Effector memory CD4-positive, alpha-beta T cell (primary cell): ENCODE measurements at places on chromosomes 2 and 18.

- no peak overlapping the region for H3K27ac ChIP-seq
- H3K4me3 ChIP-seq, result no peak overlapping the region
- H3K4me1 ChIP-seq, result no peaks in the 10 kb centered on the region
- H3K27me3 ChIP-seq, result no peaks in the 10 kb centered on the region
Observed at GRCh38 chr2:45706033-45706432, 54.6 kb downstream of the PRKCE start.

- H3K4me1 ChIP-seq, result peaks cover 3% of the 10 kb centered on the region
- no peak overlapping the region for H3K27ac ChIP-seq
- no peak for DNase-seq
Observed at GRCh38 chr2:143503280-143503679, 374.1 kb downstream of the ARHGAP15 start.

- H3K27me3 ChIP-seq, result no peaks in the 10 kb centered on the region
- H3K4me3 ChIP-seq, result no peak overlapping the region
- no peak for DNase-seq
Observed at GRCh38 chr2:28354920-28355520, 37.6 kb upstream of the FOSL2 start.

- H3K4me1 ChIP-seq, result peaks cover 7% of the 10 kb centered on the region
- H3K27me3 ChIP-seq, result peaks cover 3% of the 10 kb centered on the region
- H3K36me3 ChIP-seq, result no peaks in the 10 kb centered on the region
- peak overlapping the region; percentile 42 for H3K4me3 ChIP-seq
Observed at GRCh38 chr18:48161191-48161910, 230.9 kb upstream of the SMAD2 start.

DNA sequence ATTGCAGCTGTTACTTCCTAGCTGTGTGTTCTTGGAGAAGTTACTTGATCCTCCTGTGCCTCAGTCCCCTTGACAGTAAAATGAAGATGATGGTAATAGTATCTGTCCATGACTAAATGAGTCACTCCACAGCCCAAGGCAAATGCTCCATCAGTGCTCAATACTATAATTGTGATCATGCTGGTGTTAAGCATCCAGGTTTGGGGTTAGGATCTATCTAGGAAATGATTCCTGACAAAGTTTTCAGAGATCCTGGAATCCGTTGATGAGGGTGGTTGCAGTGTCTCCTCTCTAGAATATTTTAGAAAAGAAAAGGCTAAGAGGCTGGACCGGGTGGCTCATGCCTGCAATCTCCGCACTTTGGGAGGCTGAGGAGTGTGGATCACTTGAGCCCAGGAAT, 2.7 kb upstream of the PRELID3A start:
- DNase-seq, result no peak
- peaks cover 8% of the 10 kb centered on the region for H3K27me3 ChIP-seq
- H3K27ac ChIP-seq, result no peak overlapping the region
- H3K4me3 ChIP-seq, result no peak overlapping the region
- H3K36me3 ChIP-seq, result no peaks in the 10 kb centered on the region

DNA sequence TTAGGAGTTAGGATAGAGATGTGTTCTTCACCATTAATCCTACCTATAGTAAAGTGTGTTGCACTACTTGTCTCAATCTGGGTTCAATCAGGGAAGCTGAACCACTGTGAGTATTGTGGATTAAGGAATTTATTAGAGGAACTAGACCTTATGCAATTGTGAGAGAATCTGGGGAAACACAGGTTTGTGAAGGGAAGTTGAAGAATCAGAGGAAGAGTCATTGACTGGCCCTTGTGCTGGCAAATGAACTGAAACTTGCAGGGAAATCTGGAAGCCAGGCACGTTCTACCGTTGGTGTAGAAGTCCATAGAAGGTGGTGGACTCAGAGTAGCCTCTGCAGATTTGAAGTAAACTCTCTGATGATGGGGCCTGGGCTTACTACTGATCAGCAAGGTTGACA, 44.7 kb upstream of the HK2 start:
- DNase-seq, result no peak
- H3K4me3 ChIP-seq, result no peak overlapping the region
- H3K36me3 ChIP-seq, result no peaks in the 10 kb centered on the region
- no peak overlapping the region for H3K27ac ChIP-seq
- no peaks in the 10 kb centered on the region for H3K27me3 ChIP-seq

DNA sequence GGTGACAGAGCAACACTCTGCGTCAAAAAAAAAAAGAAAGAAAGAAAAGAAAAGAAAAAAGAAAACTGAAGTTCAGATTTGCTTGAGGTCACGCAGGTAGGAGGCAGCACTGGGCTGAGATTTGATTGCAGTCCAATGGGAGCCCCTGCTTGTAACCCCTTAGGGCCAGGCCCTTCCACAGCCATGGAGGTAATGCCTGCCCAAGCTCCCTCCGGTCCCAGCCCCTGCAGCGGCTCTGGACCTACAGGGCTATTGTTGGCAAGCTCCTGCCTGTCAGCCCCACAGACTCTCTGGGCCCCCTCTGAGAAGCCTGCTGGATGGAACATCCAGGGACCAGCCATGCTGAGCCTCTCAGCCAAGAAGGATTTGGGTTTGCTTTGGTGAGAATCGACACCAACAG, 12.2 kb downstream of the ZFP36L2 start:
- no peak overlapping the region for H3K4me3 ChIP-seq
- H3K27ac ChIP-seq, result no peak overlapping the region
- peaks cover 21% of the 10 kb centered on the region for H3K4me1 ChIP-seq
- DNase-seq, result no peak
- H3K27me3 ChIP-seq, result no peaks in the 10 kb centered on the region

GRCh38 chr18:28588884-28589549, 412.1 kb upstream of the CDH2 start:
- no peaks in the 10 kb centered on the region for H3K36me3 ChIP-seq
- no peaks in the 10 kb centered on the region for H3K4me1 ChIP-seq
- no peak overlapping the region for H3K4me3 ChIP-seq
- no peaks in the 10 kb centered on the region for H3K27me3 ChIP-seq
- no peak for DNase-seq

DNA sequence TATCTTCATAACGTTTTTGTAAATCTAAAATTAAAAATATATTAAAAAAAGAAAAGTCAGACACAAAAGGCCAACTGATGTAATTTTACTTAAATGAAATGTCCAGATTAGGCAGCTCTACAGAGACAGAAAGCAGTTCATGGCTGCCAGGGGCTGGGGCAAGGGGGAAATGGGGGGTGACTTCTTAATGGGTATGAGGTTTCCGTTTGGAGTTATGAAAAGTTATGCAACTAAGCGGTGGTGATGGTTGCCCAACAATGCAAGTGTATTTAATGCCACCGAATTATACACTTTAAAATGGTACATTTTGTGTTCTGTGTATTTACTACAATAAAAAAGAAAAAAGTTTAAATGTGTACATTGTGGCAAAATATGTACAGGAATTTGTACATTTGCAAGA, 70.2 kb upstream of the TEX51 start:
- no peak overlapping the region for H3K27ac ChIP-seq
- H3K4me1 ChIP-seq, result no peaks in the 10 kb centered on the region
- H3K4me3 ChIP-seq, result no peak overlapping the region
- no peaks in the 10 kb centered on the region for H3K36me3 ChIP-seq
- DNase-seq, result no peak

- no peaks in the 10 kb centered on the region for H3K27me3 ChIP-seq
- H3K36me3 ChIP-seq, result no peaks in the 10 kb centered on the region
- no peak overlapping the region for H3K27ac ChIP-seq
- DNase-seq, result no peak
- no peak overlapping the region for H3K4me3 ChIP-seq
Observed at GRCh38 chr2:134021830-134022524, 231.9 kb upstream of the MGAT5 start.

DNA sequence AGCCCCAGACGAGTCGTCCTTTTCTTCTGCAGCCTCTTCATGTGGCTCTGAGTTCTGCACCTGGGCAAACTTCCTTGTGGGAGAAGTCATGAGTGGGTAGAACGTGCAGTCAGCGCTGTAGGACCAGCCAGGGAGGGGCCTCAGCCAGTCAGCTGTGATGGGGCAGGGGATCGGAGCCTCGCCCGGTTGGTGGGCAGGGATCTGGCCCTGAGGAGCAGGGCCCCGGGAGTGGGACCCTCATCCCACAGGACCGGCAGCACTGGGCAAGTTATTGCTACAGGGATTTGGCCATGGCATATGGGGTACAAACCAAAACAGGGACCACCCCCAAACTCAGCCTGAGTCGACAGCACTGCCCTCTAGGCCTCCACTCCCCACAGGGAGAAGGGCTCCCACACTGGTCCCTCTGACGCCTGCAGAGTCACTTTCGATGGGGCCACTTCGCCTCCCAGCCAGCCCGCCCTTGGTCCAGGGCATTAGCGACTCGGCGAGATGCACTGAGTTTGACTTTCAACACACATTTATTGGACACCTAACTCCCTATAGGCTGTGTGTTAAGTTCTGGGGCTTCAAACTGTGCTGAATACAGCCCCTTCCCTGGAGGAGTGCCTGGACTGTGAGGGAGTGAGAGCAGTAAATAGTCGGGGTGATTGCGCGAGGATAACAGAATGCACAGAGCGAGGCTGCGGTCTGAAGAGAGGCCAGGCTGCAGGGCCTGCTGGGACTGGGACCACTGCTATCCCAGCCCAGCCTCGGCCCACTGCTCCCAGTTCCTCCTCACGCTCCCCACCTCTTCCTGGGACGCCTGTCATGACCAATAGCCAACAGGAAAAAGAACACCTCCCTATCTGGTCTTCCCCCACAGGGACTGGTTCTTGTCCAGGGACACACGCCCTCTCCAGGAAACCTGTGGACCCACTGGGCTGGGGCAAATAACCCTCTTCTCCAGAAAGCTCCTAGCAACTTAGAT, 55.9 kb downstream of the SDC1 start:
- H3K27ac ChIP-seq, result no peak overlapping the region
- no peaks in the 10 kb centered on the region for H3K4me1 ChIP-seq
- H3K4me3 ChIP-seq, result no peak overlapping the region
- H3K36me3 ChIP-seq, result no peaks in the 10 kb centered on the region
- DNase-seq, result no peak

- no peak for DNase-seq
- no peaks in the 10 kb centered on the region for H3K36me3 ChIP-seq
- H3K4me1 ChIP-seq, result no peaks in the 10 kb centered on the region
- no peak overlapping the region for H3K27ac ChIP-seq
Observed at GRCh38 chr2:191927991-191928390, 81.1 kb upstream of the CAVIN2 start.

GRCh38 chr2:15714609-15715008, 122.9 kb downstream of the DDX1 start:
- no peaks in the 10 kb centered on the region for H3K4me1 ChIP-seq
- H3K4me3 ChIP-seq, result no peak overlapping the region
- H3K27me3 ChIP-seq, result no peaks in the 10 kb centered on the region
- DNase-seq, result no peak

- no peak overlapping the region for H3K4me3 ChIP-seq
- no peak for DNase-seq
- no peaks in the 10 kb centered on the region for H3K4me1 ChIP-seq
- no peaks in the 10 kb centered on the region for H3K27me3 ChIP-seq
- no peak overlapping the region for H3K27ac ChIP-seq
Observed at GRCh38 chr2:963876-964275, 13.2 kb downstream of the SNTG2 start.

DNA sequence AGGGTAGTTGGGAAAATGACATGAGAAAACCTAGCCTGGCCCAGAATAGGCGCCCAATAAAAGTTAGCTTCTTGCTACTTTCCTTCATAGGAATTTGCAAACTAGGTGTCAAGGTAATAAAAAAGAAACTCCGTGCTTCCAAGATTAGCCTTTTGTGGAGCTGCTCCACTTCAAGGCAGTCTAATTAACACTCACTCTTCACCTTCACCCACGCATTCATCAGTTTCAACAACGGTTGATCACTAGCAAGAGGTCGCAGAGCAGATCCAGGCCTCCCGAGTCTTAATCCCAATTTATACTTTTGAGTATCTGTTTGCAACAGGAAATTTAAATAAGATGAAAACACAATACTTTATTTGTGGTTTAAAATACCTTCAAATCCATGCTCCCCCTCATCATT, 39.5 kb upstream of the TANK start:
- no peaks in the 10 kb centered on the region for H3K4me1 ChIP-seq
- H3K36me3 ChIP-seq, result no peaks in the 10 kb centered on the region
- H3K27ac ChIP-seq, result no peak overlapping the region
- DNase-seq, result no peak

DNA sequence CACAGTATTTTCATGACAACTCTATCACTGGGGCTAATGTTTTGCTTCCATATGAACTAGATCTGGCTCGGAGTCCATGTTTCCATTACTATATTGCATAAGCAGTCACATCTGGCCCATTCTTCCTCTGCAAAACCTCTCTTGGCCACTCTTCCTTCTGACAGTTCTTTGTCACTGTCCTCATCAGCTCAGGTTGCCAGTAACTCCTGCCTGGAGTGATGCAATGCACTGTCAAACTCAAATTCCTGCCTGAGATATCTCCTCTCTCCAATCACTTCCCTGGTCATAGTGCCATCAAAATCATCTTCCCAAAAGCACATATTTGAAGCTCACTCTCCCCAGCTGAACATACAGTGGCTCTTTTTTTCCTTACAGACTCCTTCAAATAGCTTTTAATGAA, 66.1 kb downstream of the COLEC12 start:
- H3K36me3 ChIP-seq, result no peaks in the 10 kb centered on the region
- no peak overlapping the region for H3K27ac ChIP-seq
- H3K4me3 ChIP-seq, result no peak overlapping the region
- H3K27me3 ChIP-seq, result no peaks in the 10 kb centered on the region

DNA sequence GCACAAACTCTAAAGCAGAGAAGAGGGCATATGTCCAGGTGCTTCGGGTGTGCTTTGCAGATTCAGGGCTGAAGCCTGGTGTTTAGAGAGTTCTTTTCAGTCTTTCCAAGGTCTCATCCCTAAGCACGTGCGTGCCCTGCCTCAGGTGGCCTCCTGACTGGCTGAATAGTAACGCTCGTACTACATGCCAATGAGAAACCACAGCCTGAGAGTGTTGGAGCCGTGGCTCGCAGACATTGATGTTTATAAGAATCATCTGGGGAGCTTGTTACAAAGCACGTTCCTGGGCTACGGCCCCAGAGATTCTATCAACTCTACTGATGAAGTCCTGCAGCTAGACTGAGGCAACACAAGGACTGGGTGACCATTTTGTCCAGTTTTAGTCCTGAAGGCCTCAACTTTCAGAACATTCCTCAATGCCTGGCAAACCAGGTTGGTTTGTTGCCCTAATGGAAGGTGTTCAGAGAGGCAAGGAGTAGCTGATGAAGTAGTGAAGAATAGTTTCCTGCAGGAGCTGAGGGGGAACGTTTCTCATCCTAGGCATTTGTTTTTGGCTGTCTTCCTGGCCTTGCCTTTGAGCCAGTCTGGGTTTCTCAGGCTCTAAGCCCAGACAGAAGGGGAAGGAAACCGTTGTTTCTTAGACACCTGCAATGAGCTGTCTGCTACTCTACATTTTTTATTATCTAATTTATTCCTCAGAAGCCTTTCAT, 31.5 kb upstream of the HAAO start:
- no peak overlapping the region for H3K4me3 ChIP-seq
- peaks cover 8% of the 10 kb centered on the region for H3K4me1 ChIP-seq
- DNase-seq, result no peak
- no peak overlapping the region for H3K27ac ChIP-seq

GRCh38 chr18:63016270-63016669, 300.9 kb downstream of the PHLPP1 start:
- H3K4me3 ChIP-seq, result no peak overlapping the region
- no peaks in the 10 kb centered on the region for H3K36me3 ChIP-seq
- H3K27me3 ChIP-seq, result no peaks in the 10 kb centered on the region
- no peaks in the 10 kb centered on the region for H3K4me1 ChIP-seq
- H3K27ac ChIP-seq, result no peak overlapping the region

GRCh38 chr2:24360963-24361330, 611 bp upstream of the ITSN2 start:
- H3K36me3 ChIP-seq, result peaks cover 4% of the 10 kb centered on the region
- peak overlapping the region; percentile 97 for H3K4me3 ChIP-seq

- H3K4me1 ChIP-seq, result no peaks in the 10 kb centered on the region
- H3K27me3 ChIP-seq, result no peaks in the 10 kb centered on the region
- no peaks in the 10 kb centered on the region for H3K36me3 ChIP-seq
- no peak for DNase-seq
- H3K27ac ChIP-seq, result no peak overlapping the region
Observed at GRCh38 chr2:3146175-3146574, 231.4 kb downstream of the EIPR1 start.
